Activated T-cell treated with anti-CD3 and anti-CD28 coated beads, Interleukin-2, amount 50 U/mL, for 48 hours (primary cell): ENCODE measurements at places on chromosomes 12 and 14.

GRCh38 chr14:77989441-77989991 is 180.7 kb upstream of the NRXN3 start:
- no peak for DNase-seq

- no peak for DNase-seq
Measured at GRCh38 chr12:105672121-105672975, 341.9 kb downstream of the C12orf75 start.

- no peak for DNase-seq
Measured at GRCh38 chr12:107080299-107080698, 13.1 kb downstream of the CRY1 start.

DNA sequence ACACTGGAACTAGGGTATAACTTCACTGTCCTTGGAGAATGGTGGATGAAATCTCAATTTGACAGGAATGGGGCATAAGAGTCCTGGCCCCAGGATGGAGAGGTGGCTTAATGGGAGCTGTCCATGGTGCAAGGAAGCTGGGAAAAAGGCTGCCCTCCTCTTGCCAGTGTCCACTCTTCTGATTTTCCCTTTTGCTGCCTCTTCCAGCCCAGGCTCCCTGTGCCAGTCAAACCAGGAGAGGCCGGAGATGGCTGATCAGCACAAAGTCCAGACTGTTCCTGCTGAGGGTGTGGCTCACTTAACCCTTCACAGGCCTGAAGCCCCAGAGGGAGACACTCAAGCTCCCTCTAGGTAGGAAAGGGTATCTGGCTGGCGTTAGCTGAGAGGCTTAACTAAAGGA is at the start of gene MYO1A:
MYO1A (minus strand) TSS at position 240 of the 400 bp plus-strand sequence. CDS start 1,806 bp downstream, outside the sequence.
- no peak for DNase-seq

DNA sequence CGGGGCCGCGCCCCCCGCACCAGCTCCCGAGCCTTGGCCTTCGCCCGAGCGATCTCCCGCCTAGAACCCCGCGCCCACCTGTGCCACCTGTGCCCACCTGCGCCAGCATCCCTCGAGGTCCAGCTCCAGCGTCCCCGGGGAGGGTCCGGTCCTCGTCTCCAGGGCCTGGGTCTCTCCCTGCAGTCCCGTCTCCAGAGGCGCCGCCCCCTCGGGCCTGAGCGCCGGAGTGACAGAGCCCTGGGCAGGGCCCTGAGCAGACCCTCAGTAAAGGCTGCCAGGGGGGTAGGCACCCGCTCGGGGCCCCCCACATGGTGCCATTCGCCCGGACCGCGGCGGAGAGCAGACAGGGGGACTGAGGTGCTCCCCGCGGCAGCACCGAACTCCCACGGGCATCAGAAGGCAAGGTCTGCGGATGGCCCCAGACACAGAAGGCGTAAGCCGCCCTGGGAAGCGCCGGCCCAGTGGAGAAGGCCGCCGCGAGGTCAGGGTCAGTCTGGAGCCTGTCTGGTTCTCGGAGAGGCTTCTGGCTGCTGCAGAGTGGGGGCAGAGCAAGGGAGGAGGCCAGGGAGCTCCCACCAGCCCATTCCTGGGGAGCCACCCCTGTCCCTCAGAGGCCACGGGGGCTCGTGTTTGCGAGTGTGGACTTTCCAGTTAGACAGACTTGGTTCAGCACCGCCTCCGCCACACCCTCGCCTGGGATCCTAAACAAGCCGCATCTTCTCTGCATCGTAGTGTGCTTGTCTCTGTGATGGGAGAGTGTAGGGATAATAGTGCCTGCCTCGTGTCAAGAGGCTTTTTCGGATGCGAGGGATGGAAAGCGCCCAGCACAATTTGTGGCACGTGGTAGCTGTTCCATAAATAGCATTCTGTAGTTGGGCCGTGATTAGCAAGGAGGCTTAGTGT is 1.1 kb upstream of the PPP1R13B start:
- DNase-seq = no peak

DNA sequence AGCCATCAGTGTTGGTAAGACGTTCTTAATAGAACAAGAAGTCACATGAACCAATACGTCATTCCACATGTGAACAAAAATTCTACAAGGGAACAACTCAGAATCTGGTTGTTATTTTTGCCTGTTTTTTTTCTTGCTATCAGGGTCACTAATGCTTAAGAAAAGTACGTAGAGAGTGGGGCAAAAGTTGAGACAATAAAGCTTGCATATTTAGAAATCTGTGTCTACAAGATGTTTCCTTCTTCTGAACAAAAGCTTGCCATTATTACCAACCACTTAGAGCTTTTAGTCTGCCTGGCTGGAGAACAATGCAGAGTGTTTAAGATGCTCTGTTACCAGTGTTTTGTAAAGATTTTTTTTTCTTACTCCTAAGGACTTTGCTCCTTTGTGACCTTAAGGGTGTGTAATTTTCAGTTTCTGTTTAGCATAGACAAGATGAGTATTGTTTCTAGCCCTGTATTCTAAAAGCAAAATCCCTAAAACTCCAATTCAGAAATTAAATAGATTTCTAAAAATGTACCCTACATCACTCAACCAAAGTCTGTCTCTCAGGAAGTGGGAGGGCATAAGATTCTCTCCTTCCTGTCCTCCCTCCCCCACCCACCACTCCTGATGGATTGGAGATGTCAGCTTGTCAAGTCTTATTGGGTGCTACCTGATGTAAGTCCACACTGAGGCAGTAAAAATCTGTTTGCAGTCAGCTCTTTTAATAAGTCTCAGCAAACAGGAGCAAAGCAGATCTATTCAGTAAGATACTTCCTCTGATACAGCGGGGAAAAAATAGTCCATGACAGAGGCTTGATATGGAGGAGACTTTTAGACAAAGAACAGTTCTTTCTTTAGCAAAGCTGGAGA is 267.6 kb downstream of the GRIN2B start:
- no peak for DNase-seq

DNA sequence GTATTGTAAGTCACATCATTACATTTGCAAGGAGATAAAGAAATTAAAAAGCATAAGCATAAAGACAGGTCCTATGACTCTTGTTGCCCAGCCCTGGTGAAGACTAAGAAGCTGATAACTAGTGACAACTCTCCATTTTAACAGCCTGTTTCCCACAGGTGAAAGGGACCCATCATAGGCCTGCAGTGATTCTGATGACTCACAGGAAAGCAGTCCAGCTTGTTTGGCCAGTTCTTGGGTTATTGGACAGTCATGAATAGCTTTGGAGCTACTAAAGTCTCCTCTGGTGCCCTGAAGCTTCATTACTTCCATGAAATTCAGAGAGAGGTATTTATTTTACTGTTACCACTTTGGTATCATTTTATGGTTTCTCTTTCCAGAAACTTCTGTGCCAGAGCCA is 55.5 kb upstream of the DYRK2 start:
- DNase-seq = no peak

- DNase-seq = no peak
Measured at GRCh38 chr12:64400041-64400440, 4.2 kb upstream of the XPOT start.

GRCh38 chr12:574475-575128 is 88.6 kb downstream of the NINJ2 start:
- DNase-seq = no peak

DNA sequence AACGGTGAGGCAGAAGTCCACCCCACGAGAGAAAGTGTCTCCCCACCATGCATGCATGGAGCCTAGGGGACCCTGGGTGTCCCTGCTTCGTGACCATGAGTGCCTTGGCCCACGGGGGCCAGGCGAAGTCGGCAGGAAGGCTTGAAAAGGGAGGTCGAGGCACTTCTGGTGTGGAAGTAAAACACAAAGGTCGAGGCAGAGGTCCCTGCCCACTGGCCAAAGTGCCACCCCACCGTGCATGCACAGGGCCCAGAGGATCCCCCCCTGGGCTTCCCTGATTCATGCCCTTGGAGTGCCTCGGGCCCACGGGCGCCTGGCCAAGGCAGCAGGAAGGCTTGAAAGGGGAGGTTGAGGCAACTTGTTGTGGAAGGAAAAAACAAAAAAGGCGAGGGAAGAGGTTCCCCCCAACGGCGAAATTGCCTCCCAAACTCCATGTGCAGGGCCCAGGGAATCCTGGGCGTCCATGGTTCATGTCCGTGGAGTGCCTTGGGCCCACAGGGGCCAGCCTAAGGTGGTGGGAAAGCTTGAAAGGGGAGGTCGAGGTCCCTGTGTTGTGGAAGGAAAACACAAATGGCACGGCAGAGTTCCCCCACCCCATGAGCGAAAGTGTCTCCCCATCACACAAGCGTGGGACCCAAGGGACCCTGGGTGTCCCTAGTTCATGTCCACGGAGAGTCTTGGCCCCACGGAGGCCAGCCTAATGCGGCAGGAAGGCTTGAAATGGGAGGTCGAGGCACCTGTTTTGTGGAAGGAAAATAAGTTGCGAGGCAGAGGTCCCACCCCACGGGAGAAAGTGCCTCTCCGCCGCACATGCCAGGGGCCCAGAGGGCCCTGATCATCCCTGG is 372.1 kb downstream of the ALG10 start:
- no peak for DNase-seq

DNA sequence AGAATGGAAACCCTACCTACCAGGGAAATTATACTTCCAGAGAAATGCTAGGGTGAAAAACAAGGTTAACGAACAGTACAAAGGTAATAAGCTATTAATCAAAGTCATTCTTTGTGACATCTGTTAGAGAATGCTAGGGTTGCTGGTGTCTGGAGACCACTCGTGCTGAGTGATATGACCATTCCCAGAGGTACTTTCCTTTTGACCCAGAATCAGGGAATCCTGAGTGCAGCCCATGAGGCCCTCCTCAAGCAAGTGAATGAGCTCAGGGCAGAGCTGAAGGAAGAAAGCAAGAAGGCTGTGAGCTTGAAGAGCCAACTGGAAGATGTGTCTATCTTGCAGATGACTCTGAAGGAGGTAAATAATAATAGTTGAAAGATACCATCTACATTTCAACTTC is 31.7 kb downstream of the RPGRIP1 start:
- DNase-seq = no peak
